ENCODE measurements at places on chromosomes 13 and 19.

- no peak for DNase-seq
These were observed 9.1 kb upstream of the SPACA7 start for GRCh38 chr13:112366907-112367646.

DNA sequence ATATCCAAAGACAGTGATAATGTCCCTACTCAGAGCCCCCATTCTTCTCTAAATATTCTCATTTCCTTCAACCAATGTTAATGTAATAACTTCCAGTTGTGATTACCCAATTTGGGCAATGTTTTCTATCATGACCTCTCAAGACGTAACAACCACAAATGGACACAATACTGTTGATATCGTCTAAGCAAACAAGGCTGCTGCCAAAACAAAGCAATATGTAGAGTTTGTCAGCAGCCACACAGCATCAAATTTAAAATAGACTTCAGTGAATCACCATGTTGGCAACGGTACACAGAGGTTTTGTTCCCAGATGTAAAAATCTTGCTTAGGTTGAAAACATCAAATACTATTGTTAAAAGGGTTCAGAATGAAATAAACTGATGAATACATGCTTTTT, 205.1 kb downstream of the DACH1 start:
- DNase-seq: no peak

- no peak for DNase-seq
These were observed 285.9 kb downstream of the ITGBL1 start for GRCh38 chr13:101738336-101738735.

DNA sequence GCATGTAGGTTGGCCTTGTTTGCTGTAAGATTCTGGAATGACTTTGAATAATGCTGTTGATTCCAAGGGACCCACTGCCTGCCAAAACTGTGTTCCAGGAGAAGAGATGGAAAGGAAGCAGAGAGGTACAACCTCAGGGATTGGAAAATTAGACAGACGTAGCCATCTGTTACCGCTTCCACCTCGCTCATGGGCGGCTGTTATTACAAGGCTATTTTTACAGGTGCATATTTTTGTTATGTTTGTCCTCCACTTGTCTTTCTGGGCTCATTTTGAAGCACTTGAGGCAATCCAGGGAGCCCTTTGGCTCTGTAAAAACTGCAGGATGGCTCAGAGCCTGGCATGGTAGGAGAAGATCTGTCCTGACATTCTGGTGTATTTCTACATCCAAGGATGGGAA, 276.4 kb upstream of the TMTC4 start:
- no peak for DNase-seq
